NCI-H510A (cell line): ENCODE measurements at places on chromosomes 1 and 21.

DNA sequence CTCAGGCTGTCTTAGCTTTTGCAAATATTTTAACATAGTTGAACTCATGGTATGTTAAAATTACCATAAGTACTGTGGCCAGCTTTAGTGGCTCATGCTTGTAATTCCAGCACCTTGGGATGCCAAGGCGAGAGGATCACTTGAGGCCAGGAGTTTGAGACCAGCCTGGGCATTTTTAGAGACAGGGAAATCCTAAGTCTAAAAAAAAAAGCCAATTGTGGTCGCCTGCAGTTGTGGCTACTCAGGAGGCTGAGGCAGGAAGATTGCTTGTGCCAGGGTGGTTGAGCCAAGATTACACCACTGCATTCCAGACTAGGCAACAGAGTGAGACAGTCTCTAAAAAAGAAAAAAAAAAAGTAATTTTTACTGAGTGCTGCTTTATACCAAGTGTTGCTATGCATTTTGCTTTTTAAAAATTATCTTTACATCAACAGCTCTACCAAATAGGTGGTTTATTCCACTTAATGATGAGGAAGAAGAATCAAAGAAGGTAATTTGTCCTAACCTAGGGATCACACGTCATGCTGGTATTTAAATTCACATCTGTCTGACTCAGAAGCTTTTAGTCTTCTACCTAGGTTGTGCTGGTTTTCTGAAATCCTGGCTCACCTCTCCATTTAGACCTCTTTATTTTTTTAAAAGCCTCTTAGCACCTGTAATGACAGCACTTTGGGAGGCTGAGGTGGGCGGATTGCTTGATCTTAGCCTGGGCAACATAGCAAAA lies 16.8 kb downstream of the PPP1R12B start:
- no peak for DNase-seq

DNA sequence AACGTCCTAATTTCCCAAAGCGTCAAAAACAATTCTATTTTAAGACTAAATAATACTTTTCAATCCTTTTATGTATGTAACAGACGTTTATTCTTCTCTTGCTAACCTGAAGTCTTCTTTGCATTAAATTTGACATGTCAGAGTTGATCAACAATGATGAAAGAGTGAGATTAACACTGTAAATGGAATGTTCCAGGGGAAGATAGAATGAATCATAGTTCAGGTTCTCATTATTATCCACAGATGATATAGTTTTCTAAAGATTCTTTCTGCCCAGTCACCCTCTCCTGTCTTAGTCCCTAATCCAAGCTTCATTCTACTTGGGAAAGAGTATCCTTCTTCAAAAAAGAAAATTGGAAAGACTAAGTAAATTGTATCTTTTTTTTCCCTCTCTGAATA lies 38.9 kb downstream of the SDCCAG8 start:
- DNase-seq: no peak

DNA sequence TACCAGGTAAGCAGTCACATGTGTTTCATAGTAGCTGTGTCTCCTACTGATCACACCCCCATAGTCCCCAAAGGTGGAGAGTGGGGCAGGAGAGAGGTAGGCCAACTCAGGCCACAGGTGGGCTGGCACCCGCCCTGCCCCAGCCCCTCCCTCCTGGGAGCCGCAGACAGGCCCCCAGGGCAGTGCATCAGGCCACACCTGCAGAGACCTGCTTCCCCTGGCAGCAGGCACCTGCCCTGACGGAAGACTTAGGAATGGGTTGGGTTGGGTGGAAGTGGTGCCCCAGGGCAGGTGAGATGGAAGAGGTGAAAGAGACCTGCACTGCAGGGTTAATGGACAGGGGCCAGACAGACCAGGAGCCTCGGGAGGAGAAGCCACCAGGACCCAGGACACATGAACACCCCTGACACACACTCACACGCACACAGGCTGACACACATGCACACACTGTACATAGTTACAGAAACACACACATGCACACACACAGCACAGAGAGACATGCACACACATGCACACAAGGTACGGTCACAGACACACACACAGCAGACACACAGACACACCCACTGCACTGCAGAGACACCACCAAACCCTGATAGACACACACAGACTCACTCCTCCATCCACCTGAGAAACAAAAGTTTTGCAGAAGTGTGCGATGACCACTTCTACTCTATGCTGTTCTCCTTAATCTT lies 1.7 kb upstream of the COL18A1 start:
- no peak for DNase-seq

GRCh38 chr1:54287176-54287650 lies 87.2 kb downstream of the MRPL37 start:
- DNase-seq: no peak

GRCh38 chr1:220891224-220892085 lies 12.2 kb downstream of the HLX start:
- no peak for DNase-seq

- no peak for DNase-seq
Observed at GRCh38 chr1:184532199-184532598, 145.4 kb downstream of the C1orf21 start.

GRCh38 chr1:154423304-154423987 lies 18.3 kb downstream of the IL6R start:
- no peak for DNase-seq

- DNase-seq: no peak
Observed at GRCh38 chr1:19354531-19354981, 42.4 kb downstream of the SLC66A1 start.

DNA sequence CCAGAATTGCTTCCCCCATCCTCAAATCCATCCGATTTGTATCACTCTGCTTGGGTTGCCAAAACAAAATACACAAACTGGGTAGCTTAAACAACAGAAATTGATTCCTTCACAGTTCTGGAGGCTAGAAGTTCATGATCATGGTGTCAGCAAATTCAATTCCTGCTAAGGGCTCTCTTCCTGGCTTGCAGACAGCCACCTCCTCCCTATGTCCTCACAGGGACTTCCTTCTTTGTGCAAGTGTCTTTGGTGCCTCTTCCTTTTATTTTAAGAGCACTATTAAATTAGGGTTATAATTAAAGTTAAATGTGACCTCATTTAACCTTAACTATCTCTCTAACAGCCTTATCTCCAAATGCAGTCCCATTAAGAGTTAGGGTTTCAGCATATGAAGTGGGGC lies 112.8 kb downstream of the PLPP3 start:
- no peak for DNase-seq

- DNase-seq: no peak
Observed at GRCh38 chr1:161941726-161942436, 81.8 kb downstream of the OLFML2B start.

DNA sequence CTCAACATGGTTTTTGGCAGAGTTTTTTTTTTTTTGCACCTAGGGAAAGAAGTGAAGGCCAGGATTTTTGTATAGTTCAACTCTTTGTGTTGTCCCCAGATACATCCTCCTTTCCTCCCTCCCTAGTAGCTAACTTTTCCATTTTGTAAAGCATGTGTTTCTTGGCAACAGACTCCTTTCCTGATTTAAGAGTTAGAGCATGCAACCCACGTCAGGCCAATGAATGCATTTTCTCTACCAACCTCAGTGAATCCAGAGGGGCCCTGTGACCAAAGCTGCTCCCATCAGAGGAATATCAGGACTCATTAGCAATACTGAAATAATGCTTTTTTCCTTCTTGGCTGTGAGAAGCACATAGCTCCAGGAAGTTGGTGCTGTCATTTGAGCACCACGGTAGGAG lies 287.2 kb downstream of the LMO4 start:
- DNase-seq: no peak

- DNase-seq: no peak
Observed at GRCh38 chr1:220307607-220308006, 35.4 kb upstream of the RAB3GAP2 start.

- no peak for DNase-seq
Observed at GRCh38 chr1:174258148-174258550, 98.8 kb downstream of the RABGAP1L start.

DNA sequence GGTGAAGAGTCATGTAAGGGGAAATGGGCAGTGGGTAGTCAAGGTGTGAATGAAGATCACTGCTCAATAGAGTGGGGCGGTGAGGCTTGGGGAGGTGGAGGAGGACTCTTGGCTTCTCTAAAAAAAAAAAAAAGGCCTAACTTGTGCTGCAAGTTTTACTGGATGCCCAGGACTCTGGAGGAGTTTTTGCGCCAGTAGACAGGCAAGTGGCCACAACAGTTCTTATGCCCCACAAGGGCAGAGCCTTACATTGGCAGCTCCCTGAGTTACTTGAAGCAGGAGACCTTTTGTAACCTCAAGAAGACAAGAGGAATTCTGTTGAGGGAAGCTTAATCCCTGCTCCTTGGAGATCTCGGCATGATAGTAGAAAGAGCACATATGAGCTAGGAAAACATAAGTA lies 54.9 kb upstream of the PPP2R5A start:
- no peak for DNase-seq

- DNase-seq: no peak
Observed at GRCh38 chr1:59353453-59353852, 56.6 kb downstream of the FGGY start.

DNA sequence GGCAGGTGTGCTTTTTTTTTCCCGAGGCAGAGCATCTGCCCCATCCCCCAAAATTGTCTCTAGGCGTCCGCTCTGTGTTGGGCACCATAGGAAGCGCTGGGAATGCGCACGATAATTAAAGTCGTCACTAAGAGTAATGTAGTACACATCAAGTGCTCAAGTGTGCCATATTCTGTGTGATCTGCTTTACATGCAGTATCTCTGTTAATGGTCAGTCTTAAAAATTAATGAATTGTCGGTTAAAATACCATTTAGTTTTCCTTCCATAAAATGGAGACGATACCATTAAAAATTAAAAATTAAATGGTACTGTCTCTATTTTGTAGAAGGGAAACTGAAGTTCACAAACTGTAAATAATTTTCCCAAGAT lies 544 bp upstream of the CCT8 start:
- peak; percentile 44 for DNase-seq
